ENCODE measurements at places on chromosomes 6 and 20. TPM values are rescaled to one million over a fixed set of nuclear protein-coding genes. Genes with fewer than 3 reads are reported as not detected.

ASIP gene
- total RNA-seq = not detected

TULP1 gene
- not detected for total RNA-seq

DNA sequence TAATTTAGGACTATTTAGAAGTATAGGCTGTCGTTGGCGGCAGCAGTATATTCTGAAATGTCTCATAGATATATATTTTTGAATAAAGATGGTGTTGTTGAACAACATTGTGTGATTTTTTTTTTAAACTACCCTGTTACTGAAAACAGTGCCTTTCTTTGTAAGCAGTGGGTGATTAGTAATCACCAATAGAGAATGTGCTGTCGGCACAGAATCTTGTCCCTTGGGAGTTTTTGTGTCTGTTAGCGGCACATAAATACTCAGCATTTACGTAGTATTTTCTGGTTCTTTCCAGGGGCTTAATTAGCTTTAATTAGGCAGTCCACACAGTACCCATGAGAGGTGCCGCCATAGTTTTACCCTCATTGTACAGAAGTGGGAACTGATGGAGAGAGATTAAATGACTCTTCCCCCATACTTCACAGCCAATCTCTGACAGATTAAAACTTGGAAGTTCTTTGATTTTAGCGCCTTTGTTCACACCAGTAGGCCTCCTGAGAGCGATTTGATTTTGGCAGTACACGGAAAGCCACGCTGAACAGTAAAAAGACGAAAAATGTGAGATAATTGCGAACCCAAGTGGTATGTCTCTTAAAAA, 58.8 kb downstream of the RPRD1B start:
- DNase-seq = peak; percentile 61

GRCh38 chr6:15626878-15627674, 35.8 kb downstream of the DTNBP1 start:
- peak; percentile 63 for DNase-seq

GRCh38 chr6:73734832-73735453, 38.9 kb downstream of the CD109 start:
- DNase-seq = no peak

Measured in fibroblast of villous mesenchyme (primary cell).